GM12891 (cell line): ENCODE measurements at places on chromosomes 13 and 19.

GRCh38 chr19:51546107-51546649 lies 14.7 kb upstream of the SIGLEC6 start:
- DNase-seq = no peak

- DNase-seq = no peak
Observed at GRCh38 chr19:966485-967088, 17.6 kb upstream of the WDR18 start.

DNA sequence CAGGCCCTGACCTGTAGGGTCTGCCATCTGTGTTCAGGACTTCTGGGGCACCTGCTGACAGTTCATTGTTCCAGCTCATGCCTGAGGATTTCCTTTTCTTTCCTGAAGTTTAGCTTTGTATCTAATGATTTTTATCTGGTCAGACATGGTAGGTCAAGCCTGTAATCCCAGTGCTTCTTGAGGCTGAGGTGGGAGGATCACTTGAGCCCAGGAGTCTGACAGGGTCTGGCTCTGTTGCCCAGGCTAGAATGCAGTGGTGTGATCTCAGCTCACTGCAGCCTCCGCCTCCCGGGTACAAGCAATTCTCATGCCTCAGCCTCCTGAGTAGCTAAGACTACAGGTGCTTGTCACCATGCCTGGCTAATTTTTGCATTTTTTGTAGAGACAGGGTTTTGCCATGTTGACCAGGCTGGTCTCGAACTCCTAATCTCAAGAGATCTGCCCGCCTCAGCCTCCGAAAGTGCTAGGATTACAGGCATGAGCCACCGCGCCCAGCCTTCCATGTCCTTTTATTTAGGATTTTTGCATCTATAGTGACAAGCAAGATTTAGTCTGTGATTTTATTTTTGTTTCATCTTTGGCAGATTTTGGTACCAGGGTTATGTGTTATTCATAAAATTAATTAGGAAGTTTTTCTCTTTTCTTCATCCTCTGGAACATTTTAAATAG lies 33.2 kb downstream of the CHST8 start:
- DNase-seq = no peak

DNA sequence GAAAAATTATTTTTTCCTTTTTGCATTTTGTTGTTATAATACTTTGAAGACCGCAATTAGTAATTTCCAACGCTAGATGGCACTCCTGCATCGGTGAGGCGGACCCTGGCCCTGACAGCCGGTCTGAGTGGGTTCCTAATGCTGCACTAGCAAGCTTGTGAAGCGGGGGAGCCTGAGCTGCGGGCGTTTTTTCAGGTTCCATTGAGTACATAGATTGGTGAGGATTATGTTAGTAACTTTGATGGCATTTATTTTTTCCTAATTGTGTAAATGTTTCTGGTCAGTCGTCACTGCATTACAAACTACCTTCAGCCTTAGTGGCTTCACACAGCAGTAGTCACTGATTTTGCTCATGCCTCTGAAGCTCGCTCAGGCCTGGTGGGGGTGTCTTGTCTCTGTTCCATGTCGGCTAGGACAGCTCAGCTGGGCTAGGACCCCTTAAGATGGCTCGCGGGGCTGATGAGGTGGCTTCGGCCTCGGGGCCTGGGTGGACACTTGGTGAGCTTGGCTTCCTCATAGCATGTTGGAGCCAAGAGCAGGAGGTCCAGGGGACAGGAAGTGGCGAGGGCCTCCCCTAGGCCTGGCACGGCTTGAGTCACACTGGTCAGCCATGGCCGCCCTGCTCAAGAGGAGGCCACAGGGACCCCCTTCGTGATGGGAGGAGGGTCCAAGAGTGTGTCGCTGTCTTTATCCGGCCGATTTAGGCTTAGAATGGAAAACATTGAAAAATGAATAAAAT lies 25.0 kb downstream of the ERCC5 start:
- peak; percentile 39 for DNase-seq

GRCh38 chr13:31372454-31372853 lies 172.7 kb downstream of the B3GLCT start:
- no peak for DNase-seq

DNA sequence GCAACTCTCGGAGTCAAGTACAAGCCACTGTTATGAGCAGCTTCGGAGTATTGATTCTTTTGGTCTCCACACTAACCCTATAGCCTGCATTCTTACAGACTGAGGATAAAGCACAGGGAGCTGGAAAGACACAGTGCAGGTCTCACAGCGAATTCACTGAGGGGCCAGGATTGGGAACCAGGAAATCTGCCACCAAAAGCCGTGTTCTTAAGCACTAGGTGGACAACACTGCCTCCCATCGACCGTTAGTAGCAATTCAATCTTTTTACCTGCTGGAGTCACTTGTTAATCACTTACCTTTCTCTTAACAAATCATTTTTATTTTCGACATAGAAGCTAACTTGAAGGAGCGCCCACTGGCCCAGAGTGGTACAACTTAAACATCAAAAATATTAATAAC lies 6.3 kb downstream of the PMIS2 start:
- peak; percentile 36 for DNase-seq

DNA sequence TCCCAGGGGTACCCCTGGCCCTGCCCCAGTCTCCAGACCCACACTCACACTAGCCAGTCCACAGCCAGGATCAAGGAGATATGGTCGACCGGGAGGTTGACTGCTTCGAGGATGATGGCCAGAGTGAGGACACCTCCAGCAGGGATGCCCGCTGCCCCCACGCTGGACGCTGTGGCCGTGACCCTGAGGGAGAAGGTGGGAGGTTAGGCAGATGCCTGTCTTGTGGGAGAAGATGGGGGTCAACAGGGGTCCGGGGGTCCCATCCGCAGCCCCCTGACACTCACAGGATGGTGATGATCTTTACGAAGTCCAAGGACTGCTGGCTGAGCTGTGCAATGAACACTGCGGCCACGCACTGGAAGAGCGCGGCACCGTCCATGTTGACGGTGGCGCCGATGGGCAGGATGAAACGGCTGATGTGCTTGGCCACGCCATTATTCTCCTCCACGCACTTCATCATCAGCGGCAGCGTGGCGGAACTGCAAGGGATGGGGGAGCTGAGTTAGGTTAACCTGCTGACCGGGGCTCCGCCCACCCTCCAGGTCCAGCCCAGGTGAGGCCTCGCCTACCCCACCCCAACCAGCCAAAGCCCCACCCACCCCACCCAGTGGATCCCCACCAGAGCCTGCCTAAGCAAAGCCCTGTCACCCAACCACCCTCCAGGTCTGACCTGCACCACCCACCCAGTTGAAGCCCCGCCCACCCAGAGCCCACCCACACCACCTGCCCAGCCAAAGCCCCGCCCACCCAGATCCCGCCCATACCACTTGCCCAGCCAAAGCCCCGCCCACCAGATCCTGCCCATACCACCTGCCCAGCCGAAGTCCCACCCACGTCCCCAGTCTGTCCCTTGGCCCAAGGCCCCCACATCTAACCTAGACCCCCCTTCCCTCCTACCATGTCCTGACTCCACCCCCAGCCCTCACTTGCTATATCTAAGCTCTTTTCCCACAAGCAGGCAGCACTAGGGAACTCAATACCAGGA lies 11.2 kb downstream of the SLC1A5 start:
- DNase-seq = no peak

- peak; percentile 57 for DNase-seq
Observed at GRCh38 chr13:45047394-45048310, 58.3 kb downstream of the GPALPP1 start.

- no peak for DNase-seq
Observed at GRCh38 chr13:49185264-49185663, 34.9 kb upstream of the MLNR start.

- no peak for DNase-seq
Observed at GRCh38 chr19:10683064-10683426, 18.2 kb upstream of the QTRT1 start.

- no peak for DNase-seq
Observed at GRCh38 chr19:51166846-51167490, 24.9 kb downstream of the SIGLEC7 start.

- no peak for DNase-seq
Observed at GRCh38 chr13:77328819-77329132, 1.9 kb upstream of the MYCBP2 start.

DNA sequence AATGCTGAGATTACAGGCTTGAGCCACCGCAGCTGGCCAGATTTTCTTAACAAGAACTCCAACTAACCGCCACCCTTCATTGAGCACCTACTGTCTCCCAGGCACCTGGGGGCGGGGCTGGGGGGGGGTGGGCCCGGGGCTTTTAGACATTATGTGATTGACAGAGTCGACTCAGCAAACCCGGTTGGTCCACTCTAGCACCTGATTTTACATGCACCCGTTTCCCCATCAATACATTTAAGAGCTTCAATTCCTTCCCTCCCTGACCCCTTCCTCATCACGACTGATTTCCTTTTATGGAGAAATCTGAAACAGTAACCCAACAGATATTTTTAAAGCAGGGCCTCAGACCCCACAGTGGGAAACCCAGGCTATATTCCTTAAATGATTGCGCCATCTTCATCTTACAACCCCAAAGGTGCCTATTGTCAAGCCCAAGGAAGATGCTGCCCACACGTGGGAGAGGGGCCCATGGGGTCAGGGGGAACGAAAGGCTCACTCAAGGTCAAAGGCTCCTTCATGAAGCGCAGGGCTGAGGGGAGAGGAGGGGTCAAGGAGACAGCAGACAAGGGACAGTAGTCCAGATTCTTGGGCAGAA lies 1.8 kb downstream of the INSR start:
- no peak for DNase-seq

GRCh38 chr13:100547791-100548201 lies 40.8 kb downstream of the GGACT start:
- DNase-seq = no peak

DNA sequence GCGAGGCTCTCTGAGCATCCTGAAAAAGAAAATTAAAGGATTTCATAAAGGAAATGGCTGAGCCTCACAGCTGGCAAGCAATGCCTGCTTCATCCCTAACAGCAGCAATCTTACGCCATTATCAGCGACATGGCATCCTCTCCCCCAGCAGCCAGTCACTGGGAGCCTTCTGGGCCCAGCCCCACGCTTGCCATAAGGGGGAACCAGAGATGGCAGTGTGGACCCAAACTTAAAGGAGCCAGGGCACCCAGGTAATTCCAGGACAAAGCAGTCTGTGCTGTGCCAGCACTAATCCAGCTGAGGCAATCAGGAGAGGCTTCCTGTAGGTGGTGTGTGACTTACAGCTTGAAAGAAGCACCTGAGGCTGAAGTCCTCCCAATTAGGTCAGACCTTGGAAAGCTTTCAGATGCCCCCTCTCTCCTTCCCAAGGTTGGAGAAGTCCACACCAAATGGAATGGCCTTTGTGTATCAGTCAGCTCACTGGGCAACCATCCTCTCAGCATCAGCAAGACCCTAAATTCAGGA lies 10.3 kb downstream of the VSTM2B start:
- no peak for DNase-seq

GRCh38 chr13:106533943-106534638 lies 1.4 kb downstream of the EFNB2 start:
- DNase-seq = no peak

- DNase-seq = no peak
Observed at GRCh38 chr19:42143341-42144234, 11.3 kb upstream of the POU2F2 start.

DNA sequence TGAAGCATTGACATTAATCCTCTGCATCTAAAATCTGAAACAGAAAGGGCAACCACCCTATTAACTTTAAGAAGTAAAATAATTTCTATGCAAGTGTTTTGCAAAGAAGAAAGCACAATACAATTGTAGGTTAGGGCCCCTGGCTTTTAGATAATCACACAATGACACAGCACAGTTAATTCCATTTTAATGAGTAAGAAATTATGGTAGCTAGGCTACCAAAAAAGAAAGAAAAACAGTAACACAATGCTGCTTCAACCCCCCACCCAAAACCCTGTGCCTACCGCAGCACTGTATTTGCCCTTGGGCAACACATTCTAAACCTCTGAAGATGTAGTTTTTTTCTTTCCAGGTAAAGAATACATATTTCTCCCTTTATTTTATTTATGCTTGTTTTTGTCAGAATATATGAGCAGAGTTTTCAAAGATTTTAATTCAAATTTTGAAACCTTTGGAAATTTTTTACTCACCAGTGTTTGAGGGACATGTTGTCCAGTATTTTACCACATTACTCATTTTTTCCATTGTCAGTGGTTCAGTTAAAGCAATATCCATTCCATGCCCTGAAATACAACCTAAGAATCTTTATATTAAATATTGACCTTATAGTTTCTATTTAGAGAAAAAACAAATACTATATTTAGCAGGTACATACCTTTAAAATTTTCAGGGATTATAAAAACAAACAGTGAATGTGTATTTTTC lies 21.1 kb downstream of the SOHLH2 start:
- DNase-seq = no peak

GRCh38 chr13:109868578-109869311 lies 82.4 kb upstream of the IRS2 start:
- DNase-seq = no peak

- DNase-seq = no peak
Observed at GRCh38 chr19:18636969-18637629, at the start of gene KLHL26. Gene KLHL26, plus strand, starts transcription at chr19:18637028. Its CDS starts 27 bp downstream, at chr19:18637055.

- DNase-seq = no peak
Observed at GRCh38 chr13:84684048-84684662, 801.9 kb upstream of the SLITRK1 start.

DNA sequence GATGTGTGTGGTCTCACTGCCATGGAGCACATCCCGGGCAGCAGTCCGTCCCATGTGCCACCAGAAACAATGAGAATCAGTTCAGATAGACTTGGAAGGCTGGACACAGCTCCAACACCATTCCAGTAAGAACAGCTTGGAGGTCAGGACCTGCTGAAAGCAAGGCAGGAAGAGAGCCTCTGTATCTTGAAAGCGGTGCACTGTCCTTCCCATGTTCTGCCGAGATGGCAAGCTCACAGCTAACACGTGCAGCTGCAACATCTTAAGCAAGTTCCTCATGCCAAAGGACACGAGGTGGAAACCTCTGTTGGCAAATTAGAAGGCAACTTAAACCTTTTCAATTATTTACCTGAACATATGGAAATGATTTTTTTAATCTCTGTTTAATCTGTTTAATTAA lies 175.4 kb downstream of the DLEU7 start:
- DNase-seq = no peak

- DNase-seq = no peak
Observed at GRCh38 chr19:3047496-3048189, 14.7 kb downstream of the TLE5 start.

DNA sequence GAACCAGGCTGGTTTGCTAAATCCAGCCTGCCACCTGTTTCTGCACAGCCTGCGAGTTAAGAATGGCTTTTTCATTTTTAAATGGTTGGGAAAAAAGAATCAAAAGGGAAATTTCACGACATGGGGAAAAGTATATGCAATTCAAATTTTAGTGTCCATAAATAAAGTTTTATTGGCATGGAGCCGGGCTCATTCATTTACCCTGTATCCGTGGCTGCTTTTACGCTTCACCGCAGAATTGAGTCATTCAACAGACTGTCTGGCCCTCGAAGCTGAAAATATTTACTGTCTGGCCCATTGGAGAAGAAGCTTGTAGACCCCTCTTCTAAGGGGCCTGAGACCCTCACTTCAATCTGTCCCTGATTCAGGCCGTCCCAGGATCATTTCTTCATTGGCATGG lies 26.1 kb downstream of the IER2 start:
- DNase-seq = no peak
